Mesothelial cell of epicardium (in vitro differentiated cells): ENCODE measurements at places on chromosomes 16 and 17.

- DNase-seq = no peak
Measured at GRCh38 chr16:88524973-88525662, 45.1 kb upstream of the ZC3H18 start.

GRCh38 chr16:2359919-2360318, 19.4 kb upstream of the ABCA3 start:
- DNase-seq = no peak

- DNase-seq = no peak
Measured at GRCh38 chr16:49964973-49965372, 60.1 kb upstream of the CNEP1R1 start.

GRCh38 chr17:28282596-28282995, 36.4 kb upstream of the TMEM97 start:
- DNase-seq = no peak

- no peak for DNase-seq
Measured at GRCh38 chr17:38587203-38587602, 18.5 kb downstream of the SRCIN1 start.

GRCh38 chr17:65279456-65279855, 142.3 kb downstream of the RGS9 start:
- DNase-seq = no peak

- DNase-seq = no peak
Measured at GRCh38 chr17:78450696-78451345, 72.4 kb downstream of the PGS1 start.

GRCh38 chr16:83819361-83819760, 11.6 kb downstream of the HSBP1 start:
- no peak for DNase-seq

- DNase-seq = no peak
Measured at GRCh38 chr16:22719945-22720344, 94.0 kb upstream of the HS3ST2 start.

DNA sequence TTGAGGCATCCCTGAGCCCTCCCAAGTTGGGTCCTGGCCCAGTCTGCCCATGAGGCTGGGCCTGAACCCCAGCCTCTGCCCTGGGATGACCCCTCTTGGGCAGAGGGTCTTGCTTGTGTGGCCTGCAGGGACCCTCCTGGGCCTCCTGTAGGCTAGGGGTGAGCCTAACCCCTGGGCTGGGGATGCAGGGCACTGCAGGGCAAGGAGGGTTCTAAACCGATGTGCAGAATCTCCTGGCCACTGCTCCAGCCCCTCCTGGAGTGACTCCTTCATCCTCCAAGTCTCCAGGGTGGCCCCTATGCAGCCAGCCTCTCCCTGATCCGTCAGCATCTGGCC, 37.5 kb downstream of the LGALS9 start:
- no peak for DNase-seq

- no peak for DNase-seq
Measured at GRCh38 chr17:30360086-30360808, 18.5 kb upstream of the CPD start.

DNA sequence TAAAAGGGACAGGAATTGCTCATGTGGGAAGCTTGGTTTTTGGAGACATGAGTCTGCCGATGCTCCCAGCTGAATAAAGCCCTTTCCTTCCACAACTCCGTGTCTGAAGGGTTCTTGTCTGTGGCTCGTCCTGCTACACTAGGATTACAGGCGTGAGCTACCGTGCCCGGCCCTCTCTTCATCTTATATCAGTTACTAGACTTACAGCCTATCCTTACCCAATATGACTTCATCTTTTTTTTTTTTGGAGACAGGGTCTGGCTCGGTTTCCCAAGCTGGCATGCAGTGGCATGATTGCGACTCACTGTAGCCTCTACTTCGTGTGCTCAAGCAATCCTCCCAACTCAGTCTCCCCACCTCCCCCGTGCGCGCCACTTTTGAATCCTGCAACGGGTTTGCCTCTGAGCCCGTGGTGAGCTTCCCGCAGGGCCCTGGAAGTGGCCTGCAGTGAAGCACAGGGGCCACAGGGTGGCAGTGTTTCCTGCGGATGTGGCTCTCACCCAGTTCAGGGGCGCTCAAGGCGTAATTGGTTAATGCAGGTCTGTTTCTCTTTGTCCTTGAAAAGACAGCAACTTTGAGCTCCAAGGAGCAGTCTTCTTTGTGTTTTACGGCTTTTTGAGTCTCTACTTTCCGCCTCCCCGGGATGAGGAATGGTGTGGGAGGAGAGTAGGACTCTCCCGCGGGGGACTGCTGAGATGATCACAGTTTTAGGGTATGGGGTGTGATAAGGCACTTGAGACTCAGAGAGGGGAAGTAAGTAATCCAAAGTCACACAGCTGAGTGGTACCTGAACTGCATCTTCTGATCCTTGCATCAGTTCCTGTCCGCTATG, 22.7 kb upstream of the GPRC5B start:
- DNase-seq = peak; percentile 86

- no peak for DNase-seq
Measured at GRCh38 chr16:6732166-6732565, 600.5 kb upstream of the RBFOX1 start.

DNA sequence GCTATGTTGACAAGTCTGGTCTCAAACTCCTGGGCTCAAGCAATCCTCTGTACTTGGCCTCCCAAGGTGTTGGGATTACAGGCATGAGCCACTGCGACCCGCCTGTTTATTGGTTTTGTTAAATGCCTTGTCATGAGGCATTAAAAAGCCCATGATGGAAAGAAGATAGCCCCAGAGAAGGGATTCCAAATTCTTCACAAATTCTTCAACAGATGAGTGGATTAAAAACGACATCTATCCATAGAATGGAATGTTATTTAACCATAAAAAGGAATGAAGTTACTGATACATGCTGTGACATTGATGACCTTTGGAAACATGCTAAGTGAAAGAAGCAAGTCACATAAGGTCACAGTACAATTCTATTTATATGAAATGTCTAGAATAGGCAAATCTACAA, 4.7 kb downstream of the SGF29 start:
- no peak for DNase-seq
